ENCODE measurements at places on chromosomes 16 and 17.

GRCh38 chr17:38619451-38619795, 13.7 kb upstream of the SRCIN1 start:
- DNase-seq = no peak

GRCh38 chr16:8798174-8798527, 512 bp downstream of the PMM2 start:
- no peak for DNase-seq

GRCh38 chr17:72853440-72854415, 238.8 kb downstream of the SLC39A11 start:
- DNase-seq = no peak

- DNase-seq = no peak
Measured at GRCh38 chr17:68143425-68143824, 104.4 kb upstream of the AMZ2 start.

GRCh38 chr16:86680162-86680561, 101.8 kb downstream of the FOXL1 start:
- DNase-seq = peak; percentile 11

- no peak for DNase-seq
Measured at GRCh38 chr17:33962857-33963655, 292.0 kb upstream of the CCL2 start.

Measured in COLO829 (cell line).